ENCODE measurements at places on chromosomes 5 and 9.

DNA sequence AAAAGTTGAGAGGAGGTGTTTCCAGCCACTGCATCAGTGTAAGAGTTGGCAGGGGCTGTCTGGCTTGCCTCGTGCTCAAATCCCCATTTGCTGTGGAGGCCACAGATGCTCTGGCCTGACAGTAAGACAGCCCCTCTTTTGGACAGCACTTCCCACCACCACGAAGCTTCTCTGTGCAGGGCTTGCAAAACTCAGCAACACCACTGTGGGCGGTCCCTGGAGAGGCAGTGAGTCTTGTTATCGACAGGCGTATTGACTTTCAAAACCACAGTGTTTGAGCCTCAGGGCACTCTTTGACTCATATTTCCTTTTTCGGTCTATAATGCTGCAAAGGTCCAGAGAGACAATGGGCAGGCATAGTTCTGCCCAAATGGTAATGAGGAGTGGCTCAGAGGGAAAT lies 539.5 kb downstream of the EBF1 start:
- DNase-seq, result peak; percentile 36

- DNase-seq, result no peak
Observed at GRCh38 chr5:43772764-43773477, 169.9 kb downstream of the NNT start.

GRCh38 chr5:133817456-133817855 lies 151.0 kb downstream of the C5orf15 start:
- DNase-seq, result no peak

- no peak for DNase-seq
Observed at GRCh38 chr9:124000784-124001457, 10.6 kb upstream of the LHX2 start.

- DNase-seq, result no peak
Observed at GRCh38 chr5:143217804-143218160, 185.7 kb downstream of the NR3C1 start.

- DNase-seq, result no peak
Observed at GRCh38 chr5:31553863-31554262, 21.8 kb downstream of the C5orf22 start.

- DNase-seq, result no peak
Observed at GRCh38 chr9:68951879-68952659, 61.8 kb downstream of the PRKACG start.

DNA sequence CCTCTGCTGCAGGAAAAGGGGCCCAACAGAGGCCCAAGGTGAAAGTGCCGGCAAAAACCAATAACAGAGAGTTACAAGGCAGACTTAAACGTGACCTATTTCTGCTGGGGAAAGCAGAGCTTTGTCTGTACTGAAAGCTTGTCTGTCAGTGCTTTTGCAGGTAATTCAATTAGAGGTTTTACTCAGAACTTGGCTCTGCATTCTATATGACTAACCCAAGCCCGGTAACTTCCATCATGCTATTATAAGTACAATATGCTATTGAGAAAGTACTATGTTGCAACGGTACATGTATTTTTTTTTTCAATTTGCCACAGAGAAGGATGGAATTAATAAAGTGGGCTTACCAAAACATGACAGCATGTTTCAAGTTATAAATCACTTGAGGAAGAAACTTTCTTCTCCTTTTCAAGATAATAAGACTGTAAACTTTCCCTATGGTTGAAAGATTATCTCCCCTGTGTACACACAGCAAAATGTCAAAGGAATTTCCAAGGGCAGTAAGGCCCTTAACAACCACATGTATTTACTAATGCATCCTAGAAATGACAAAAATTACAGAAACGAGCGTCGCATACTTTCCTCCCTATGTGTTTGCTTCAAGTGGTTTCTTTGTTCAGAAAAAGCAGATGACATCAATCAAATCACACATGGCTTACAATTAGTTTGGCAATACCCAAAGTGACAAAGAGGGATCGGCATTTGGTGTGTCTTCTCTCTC lies 282.4 kb downstream of the EFNA5 start:
- DNase-seq, result no peak

DNA sequence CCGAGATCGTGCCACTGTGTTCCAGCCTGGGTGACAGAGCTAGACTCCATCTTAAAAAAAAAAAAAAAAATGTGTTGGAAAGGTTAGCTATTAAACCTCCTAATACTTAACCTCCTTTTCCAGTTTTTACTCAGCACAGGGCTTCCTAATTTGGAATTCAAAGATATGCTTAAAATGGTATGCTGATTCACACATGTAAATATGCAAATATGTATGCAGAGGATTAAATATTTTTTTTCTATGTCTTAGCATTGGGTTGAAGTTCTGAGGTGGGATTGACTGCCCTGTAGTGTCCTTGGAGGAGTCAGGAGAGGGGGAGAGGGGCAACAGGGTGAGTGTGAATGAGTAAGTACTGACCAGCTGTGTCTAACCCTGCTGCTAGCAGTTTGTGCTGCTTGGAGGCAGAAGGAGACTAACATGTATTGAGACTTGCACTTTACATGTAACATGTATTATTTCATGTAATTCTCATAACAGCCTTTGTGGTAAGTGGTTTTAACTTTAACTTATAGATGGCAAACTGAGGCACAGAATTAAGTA lies 63.2 kb downstream of the SLC44A1 start:
- DNase-seq, result no peak

DNA sequence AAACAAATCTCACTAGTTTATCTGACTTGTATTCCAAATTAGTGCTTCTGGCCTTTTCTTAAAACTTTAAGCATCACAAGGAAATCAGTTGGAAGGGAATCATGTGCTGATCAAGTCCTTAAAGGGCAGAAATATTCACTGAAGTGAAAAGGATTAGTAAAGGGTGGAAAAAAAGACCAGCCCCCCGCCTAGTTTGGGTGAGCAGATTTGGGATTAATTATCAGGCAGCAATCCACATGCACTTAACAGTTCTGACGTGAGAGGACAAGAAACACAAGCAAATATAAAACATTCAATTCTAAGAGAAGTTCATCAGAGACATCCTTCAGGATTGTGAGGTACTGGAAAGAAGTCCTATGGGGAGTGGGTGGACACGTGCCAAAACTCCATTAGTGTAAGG lies at the start of gene TYRP1:
Gene TYRP1 (plus strand): TSS at position 245 of the 400 bp plus-strand sequence. CDS start 612 bp downstream, outside the sequence.
- DNase-seq, result no peak

DNA sequence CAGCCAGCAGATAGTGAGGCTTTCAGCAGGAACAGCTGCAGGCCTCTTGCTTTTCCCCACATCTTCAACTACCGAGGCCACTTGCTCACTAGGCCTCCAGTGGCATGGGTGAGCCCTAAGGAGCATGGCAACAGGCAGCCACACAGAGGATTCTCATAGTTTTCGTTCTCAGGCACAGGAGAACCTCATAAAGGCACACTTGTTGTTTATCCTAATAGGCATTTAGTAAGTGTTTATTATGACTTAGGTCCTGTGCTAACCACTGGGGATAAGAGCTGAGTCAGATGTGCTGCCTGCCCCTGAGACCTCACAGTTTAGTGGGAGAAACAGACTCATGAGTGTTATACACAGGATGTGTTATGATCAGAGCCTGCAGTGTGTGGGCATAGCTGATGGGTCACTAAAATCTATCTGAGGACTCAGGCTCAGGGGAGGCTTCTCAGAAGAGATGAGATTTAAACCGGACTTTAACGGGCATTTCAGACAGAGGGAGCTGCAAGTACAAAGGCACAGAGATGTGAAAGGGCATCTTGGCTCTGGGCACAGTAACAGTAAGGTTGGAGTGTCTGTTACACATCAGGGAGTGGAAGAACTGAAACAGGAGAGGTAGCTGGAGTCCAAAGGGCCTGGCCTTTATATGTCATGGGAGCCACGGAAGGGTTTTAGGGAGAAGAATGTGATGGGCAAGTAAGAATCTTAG lies 21.0 kb upstream of the HEMGN start:
- DNase-seq, result no peak
